ENCODE measurements at places on chromosomes 11 and 22.

GRCh38 chr22:41699264-41700107 lies at the start of gene MEI1:
Gene MEI1 (plus strand): TSS chr22:41699503. CDS start chr22:41699539, 36 bp downstream.
- peak; percentile 76 for DNase-seq

DNA sequence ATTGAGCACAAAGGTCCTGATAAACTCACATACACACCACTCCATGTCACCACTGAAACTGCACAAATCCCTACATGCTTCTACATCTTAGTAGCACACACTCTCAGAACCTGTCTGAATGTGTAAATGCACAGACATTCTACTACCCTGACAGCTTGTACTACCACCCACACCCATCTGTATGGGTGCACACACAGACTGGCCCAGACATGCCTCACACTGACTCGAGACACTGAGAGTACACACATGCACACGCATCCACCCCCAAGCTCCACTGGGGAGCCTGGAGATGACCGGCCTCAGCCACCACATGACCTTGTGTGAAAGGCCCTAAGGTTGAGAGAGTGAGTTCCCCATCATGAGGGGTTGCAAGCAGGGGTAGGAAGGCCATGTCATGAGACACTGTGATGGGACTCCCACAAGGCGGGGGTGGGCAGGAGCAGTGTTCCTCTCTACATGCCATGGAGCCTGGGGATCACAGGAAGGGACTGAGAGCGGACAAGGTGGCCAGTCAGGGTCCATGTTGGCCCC lies 28.1 kb downstream of the ARAP1 start:
- no peak for DNase-seq

DNA sequence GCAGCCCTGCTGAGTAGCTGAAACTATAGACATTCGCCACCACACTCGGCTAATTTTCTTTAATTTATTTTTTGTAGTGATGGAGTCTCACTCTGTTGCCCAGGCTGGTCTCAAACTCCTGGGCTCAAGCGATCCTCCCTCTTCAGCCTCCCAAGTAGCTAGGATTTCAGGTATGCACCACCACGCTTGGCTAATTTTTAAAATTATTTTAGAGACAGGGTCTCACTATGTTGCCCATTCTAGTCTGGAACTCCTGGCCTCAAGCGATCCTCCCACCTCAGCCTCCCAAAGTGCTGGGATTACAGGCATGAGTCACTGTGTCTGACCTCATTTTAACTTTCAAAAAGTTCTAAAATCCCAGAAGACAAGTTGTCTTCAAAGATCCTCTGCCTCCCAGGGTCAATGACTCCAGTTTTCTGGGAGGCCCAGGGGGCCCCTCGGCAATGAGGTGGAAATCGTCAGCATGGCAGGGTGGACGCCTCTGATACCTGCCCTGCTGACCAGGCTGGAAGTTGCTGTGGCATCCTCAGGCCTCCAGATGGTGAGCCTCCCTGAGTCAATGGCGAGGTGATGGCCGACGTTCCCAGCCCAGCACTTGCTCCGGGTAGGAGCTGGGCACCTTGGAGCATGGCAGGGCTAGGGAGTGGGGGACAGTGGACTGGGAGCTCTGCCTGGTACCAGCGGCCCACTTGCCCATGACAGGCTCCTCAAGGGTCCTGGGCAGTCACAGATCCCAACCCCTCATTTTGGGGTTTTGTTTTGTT lies 31.1 kb downstream of the RPL3 start:
- DNase-seq, result no peak

DNA sequence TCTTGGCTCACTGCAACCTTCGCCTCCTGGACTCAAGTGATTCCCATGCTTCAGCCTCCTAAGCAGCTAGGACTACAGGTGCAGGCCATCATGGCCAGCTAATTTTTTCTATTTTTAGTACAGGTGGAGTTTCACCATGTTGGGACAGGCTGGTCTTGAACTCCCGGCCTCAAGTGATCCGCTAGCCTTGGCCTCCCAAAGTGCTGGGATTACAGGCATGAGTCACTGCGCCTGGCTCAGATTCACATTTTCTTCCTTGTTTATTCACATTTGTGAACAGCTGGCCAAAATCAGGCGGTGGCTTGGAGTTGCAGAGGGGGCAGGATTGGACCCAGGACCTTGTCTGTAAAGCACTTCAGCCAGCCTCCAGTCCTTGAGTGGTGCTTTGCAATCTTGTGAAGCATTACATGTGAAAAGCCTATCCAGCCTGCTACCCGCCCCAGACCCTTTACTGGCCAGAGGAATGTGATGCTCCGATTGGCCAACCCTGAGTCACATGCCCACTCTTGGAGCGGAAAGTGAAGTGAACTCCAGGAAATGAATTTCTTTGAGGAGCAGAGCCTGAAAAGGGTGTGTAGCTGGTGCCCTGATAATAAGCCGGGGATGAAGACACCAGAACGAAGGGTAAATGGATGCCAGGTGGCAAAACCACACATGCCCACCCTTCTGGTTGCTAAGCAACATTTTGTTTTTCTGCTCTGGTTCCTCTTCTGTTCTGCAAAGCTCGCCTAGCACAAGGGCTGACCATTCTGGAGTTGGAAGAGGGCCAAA lies 62.6 kb upstream of the PTPRJ start:
- DNase-seq, result no peak

- DNase-seq, result no peak
Observed at GRCh38 chr11:12211331-12212065, 101.1 kb downstream of the MICAL2 start.

DNA sequence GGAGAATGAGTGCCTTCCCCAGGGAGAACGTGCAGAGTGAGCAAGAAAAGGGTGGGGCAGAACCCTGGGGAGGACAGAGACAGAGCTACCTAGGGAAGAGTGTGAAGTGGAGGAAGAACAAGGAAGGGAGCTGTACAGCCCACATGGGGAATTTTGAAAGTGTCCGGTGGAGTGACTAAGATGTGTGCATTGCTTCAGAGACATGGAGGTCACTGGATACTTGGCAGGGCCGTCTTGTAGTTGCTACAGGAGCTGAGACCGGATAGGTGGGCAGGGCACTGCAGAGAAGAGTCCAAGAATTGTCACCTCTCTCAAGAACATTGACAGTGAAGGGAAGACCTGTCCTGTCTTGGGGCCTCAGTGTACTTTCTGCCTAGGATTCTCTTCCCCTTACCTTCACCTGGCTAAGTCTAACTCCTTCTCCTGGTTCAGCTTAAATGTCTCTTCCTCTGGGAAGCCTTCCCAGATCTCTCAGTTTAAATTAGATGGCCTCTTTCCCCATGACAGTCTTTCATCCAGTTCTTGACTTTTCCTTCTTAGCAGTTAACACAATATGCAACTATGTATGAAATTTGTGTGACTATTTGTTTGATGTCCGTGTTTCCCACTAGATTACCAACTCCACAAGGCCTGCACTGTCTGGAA lies 9.2 kb upstream of the P2RY6 start:
- no peak for DNase-seq

GRCh38 chr11:11178671-11179638 lies 174.1 kb downstream of the CSNK2A3 start:
- DNase-seq, result peak; percentile 22

DNA sequence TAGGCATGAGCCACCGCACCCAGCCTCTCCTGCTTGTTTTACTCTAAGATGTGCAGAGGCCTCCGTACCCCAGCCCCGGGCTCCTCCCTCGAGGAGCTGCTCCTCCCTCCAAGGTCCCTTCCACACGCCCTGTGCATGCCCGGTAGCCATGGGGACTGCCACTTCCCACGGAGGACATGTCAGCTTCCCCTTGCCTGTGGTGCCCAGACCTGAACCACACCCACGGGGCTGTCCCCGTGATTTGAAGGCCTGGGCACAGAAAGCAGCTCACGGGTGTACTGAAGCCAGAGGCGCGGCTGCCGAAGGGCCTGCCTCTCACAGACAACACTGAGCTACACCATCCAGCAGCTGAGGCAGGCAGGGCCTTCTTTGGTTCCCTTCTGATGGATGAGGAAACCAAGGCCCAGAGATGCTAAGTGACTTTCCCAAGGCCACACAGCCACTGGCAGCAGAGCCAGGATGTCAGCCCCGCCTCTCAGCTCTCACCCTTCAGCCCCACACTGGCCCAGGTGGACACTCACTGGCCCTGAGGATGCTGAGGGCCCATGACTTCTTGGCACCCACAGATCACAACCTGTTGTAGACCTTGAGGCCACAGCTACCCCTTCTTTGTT lies 7.3 kb downstream of the INS start:
- no peak for DNase-seq

- no peak for DNase-seq
Observed at GRCh38 chr22:38832005-38832978, 11.5 kb downstream of the NPTXR start.

DNA sequence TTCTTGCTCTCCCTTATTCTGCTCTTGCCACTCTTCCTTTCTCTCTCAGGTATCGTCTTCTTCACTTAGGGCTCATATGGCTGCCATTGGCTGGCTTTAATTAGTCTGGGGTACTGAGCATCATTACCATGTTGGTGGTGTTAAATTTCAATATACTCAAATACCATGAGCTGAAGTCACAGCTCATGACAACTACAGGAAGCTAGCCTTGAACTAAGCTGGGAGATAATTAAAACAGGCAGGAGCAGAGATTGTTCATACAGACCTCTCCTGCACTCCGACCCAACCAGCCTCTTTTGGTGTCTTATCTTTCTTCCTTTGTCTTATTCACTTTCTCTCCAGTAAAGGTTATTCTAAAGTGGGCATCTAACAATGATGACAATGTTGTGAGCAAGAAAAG lies 130.9 kb upstream of the BLID start:
- no peak for DNase-seq

DNA sequence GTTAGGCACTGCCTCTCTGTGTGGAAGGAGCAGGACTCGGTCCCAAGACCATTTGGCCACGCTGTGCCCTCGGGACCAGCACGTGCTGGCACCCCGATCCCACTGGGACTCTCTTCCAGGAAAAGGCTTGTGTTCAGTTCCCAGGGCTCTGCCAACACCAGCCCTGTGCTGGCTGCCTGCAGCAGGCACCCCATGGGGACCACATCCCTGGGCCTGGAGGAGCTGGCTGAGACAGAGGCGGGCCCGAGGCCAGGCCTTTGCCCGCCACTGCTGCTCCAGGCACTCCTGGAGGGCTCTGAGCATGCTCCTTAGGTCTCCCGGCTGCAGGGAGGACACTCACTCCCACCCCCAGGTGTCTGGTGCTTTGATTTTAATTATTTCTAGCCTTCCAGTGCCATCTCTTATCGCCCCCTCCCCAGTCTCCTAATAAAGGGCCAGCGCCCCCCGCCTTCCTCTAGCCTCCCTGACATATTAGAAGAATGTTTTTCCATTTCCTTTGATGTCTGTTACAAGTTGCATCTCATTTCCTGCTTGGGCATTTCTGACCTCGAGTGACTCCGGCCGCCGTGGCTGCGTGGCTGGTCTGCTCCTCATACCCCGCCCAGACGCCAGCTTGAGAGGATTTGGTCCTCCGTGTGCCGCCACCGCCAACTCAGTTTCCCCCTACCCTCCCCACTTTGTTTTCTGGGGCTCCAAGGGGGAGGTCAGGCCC lies 14.4 kb downstream of the CDKN1C start:
- peak; percentile 35 for DNase-seq

DNA sequence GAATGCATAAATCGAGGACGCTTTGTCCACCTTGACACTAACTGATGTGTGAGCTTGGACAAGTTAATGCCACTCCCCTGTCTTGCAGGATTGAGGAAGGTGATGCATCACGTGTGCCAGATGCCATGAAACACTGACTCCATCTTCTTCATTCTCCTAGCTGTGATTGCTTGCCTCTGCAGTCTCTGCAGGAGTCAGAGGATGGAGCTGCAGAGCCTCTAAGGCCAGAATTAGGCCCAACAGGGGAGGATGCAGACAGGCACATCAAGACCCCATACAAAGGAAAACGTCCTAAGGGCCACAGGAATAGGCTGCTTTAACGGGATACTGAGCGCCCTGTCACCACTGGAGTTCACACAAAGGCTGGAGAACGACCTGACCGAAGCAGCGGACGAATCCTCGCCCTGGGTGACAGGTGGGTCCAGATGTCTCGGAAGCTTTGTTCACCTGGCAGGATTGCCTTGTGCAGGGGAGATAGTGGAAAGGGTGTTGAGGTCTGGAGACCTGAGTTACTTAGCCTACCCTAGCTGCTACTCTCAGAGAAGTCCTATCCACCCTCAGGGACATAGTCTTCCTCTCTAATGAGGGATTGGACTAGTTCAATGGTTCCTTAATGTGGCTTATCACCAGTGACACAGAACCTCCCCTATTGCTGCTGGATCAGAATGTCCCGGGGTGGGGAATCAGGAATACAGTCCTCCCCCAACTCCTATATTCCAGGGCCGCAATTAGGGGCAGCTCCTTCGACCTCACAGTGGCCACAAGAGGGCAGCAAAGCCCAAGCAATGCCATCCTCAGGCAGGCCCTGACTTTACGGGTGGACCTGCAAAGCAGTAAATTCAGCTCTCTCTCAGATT lies 32.4 kb downstream of the DBX1 start:
- DNase-seq, result peak; percentile 75

DNA sequence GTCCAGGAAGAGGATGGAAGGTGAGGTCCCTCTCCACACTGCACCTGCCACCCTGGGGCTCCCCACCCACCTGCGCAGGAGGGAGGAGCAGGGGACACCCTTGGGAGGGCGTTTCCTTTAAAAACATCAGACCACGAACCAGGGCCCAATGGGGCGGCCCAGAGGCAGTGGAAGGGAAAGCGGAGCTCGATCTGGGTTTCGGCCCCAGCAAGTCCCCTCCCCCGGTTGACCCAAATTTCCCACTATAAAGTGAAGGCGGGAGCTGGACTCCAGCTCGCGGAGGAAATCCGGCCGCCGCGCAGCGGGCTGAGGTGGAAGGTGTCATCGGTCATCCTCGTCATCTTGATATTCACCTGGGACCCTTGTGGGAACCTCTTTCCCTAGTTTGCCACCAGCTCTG lies 99.3 kb downstream of the WNT7B start:
- no peak for DNase-seq

DNA sequence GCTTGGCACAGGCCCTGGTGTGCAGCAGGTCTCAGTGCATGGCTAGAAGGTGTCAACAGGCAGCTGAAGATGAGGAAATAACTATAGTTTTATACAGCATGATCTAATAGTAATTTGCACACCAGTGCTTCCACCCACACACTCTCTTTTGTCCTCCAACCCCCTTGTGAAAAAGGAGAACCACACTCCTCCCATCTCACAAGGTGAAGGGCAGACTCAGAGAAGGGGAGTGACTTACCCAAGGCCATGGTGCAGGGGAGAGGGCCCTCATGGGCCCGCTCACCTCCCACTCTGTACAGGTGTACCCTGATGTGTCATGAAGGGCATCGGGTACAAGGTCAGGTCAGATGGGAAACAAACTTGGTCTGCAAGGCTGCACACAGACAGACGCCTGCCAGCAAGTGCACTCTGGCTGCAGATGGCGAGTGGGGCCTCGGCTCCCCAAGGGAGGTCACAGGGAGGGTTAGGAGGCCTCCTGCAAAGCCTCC lies 53.4 kb downstream of the DGCR2 start:
- DNase-seq, result no peak

GRCh38 chr11:102761646-102762238 lies 18.7 kb downstream of the MMP10 start:
- peak; percentile 53 for DNase-seq

- peak; percentile 62 for DNase-seq
Observed at GRCh38 chr11:122167100-122167499, 51.1 kb upstream of the BLID start.

Data from kidney capillary endothelial cell (primary cell).